ENCODE measurements at places on chromosomes 11 and 22. TPM values are rescaled to one million over a fixed set of nuclear protein-coding genes. Genes with fewer than 3 reads are reported as not detected.

GRCh38 chr22:22884010-22884887 is 3.4 kb upstream of the IGLL5 start:
- DNase-seq: no peak

GRCh38 chr11:91435694-91436395 is 788.8 kb upstream of the FAT3 start:
- no peak for DNase-seq

DNA sequence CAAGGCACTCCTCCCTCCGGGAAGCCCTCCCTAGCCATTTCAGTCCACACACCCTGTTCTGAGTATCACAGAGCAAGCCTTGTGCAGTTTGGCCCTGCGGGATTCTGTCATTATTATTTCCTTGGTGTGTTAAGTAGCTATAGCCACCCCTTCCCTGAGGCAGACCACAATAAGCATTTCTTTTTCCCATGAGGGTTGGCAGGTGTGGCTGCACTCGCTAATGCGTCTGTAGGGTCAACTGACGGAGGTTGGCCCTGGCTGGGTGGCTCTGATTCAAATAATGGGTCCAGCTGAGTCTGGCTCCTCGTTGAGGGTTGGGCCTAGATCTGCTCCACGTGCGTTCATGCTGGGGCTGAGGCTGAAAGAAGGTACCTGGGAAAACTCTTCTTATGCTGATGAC is 5.1 kb downstream of the F2 start:
- DNase-seq: no peak

- DNase-seq: no peak
These were observed 111.6 kb downstream of the BCR start for GRCh38 chr22:23291806-23292452.

DNA sequence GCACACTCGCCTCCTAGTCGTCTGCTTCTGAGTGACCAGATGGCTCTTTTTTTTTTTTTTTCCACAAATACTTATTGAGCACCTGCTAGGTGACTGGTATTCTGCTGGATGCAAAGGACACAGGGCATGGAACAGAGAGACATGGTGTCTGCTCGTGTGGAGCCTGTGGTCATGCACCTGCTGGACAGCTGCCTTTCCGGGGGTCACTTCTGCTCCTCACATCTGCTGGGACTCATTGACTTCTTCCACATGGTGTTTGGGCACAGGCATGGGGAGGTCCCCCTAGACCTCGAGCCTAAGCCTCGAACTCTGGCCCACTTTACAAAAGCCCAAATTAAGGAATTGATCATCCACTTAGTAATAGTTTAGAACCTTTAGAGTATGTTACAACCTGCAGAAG is 39.5 kb upstream of the EMID1 start:
- DNase-seq: no peak

RFPL1 gene
- total RNA-seq: not detected

PARVG gene
- total RNA-seq: 1.8 TPM

CRYBB2 gene
- total RNA-seq: not detected
